Fibroblast of mammary gland (primary cell): ENCODE measurements at places on chromosomes 3 and 15.

DNA sequence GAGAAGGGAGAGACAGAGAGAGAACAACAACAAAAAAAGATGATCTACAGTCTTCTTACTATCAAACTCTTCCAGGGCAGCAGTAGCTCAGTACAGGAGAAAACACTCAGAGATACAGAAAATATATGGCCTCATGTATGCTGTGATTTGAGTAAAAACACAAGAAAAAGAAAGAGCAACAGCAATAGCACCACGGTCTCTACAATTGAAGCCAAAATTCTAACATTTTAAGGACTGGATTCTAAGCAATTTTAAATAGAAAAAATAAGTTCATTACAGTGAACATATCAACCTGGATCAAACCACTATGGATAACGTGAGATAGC, 43.5 kb upstream of the ALCAM start:
- no peak for DNase-seq

GRCh38 chr15:52481915-52482314, 46.8 kb downstream of the MYO5A start:
- peak; percentile 84 for DNase-seq

DNA sequence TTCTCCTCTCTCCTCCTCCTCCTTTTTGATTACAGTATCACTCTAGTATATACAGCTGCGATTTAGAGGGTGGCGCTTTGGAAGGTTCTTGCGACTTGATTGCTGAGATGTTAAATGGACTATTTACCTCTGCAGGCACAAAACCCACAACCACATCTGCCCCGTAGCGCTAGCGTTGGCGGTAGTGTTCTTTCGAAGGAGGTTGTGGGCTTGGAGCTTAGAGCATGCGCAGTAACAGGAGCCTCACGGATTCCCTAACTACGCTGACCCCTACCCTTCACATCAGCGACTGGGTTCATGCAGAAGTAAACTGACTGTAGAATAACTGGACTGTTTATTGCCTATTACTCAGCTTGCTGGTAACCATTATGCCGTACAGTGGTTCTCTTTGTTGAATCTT, 58.0 kb downstream of the CGGBP1 start:
- DNase-seq = peak; percentile 12

- no peak for DNase-seq
Measured at GRCh38 chr15:58471348-58471747, 39.6 kb downstream of the LIPC start.

DNA sequence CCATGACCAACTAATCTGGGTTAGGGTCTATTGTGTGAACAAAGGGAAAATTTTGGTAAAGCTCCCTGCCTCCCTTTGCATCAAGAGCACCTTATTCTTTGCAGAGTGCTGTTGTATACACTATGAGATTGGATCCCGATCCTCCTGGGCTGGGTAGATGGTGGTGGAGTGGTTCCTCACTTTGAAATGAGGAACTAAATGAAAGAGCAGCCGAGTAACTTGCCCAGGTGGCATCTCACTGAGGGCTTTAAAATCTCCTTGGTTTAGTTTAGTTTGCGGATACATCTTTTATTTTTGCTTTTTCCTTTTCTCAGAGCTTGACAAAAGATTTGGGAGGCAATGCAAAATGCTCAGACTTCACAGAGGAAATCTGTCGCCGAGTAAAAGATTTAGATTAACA, 19.4 kb downstream of the IDH3A start:
- no peak for DNase-seq

- peak; percentile 58 for DNase-seq
Measured at GRCh38 chr3:49998326-49998725, 58.4 kb downstream of the RBM6 start.
